Forelimb muscle (tissue), 1 donor: ENCODE measurements at places on chromosomes 16 and 17. TPM values are rescaled to one million over a fixed set of nuclear protein-coding genes. Genes with fewer than 3 reads are reported as not detected.

GRCh38 chr17:52027620-52028295 is 130.8 kb downstream of the CA10 start:
- DNase-seq: no peak

DNA sequence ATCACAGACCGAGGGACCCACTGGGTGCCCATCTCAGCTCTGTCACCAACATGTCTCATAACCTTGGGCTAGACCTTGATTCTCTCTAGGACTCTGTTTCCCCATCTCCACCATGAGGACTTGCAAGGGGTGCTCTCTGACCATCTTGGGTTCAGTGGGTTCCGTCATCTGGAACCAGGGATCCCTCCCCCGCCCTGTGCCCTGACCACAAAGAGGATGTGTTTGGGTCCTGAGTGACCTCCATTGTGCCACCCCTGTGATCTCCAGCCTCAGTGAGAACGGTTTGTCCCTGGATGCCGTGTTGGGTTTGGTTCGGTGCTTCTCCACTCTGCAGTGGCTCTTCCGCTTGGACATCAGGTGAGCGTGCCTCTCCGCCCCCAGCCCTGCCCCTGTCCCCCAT is 49.1 kb upstream of the CPNE2 start:
- no peak for DNase-seq

DNA sequence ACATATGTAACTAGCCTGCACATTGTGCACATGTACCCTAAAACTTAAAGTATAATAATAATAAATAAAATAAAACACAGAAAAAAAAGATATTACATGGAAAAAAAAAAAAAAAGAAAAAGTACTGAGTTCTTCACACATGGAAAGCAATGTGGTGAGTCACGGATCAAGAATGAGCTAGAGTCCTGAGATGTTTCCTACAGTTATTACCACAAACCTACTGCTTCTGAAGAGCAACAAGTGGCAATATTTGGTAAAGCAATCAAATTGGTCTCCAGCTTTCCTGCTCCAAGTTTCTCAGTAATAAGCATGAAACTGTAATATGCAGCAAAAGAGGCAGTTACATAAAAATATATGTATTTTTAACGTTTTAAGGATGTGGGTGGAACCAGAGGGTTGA is 223.3 kb upstream of the SALL1 start:
- no peak for DNase-seq

GRCh38 chr17:8964801-8965393 is 610 bp downstream of the PIK3R5 start:
- no peak for DNase-seq

DNA sequence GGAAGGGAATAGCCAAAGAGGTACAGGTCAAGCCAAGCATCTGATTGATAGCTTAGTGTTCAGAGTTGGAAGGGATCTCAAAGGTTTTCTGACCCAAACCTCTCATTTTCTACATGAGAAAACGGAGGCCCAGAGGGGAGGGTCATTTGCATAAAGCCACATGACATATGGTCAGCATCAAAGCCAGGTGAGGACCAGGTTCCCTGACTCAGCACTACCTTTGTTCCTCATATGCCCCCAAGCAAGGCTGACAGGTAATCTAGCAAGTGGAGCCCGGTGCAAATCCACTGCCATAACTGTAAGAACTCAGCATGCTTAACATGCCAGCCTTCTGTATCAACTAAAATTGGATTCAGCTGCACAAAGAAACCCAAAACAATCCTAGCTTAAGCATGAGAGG is 28.2 kb upstream of the CCL1 start:
- no peak for DNase-seq

GRCh38 chr16:57299719-57300386 is 15.4 kb upstream of the PLLP start:
- peak; percentile 93 for DNase-seq

GRCh38 chr16:17512636-17513220 is 42.0 kb upstream of the XYLT1 start:
- no peak for DNase-seq

DNA sequence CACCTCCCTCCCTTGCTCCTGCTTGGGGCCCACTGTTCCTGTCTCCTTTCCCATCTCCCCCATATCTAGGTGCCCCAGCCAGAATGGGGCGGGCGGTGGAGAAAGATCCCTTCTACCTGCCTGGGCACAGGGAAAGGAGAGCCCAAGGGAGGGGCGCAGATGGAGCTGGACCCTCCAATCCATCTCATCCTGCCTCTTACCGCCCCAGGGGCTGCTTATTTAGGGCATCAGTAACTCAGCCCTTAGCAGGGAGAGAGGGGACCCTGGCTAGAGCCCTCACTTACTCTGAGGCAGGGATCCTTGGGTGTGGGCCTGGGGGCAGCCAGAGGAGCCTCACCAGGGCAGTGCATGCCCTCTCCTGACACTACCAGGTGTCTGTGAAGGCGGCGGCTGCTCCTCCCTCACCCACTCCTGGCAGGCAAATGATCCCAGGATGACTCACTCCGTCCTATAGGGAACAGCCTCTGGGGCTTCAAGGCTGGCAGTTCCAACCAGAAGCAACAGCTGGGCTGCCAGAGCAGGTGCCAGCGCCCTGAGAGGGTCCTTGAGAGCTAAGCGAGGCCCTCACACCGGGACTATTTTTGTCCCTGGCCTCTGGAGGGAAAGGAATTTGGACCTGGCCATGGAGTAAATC is 16.3 kb upstream of the BCAR1 start:
- DNase-seq: no peak

DNA sequence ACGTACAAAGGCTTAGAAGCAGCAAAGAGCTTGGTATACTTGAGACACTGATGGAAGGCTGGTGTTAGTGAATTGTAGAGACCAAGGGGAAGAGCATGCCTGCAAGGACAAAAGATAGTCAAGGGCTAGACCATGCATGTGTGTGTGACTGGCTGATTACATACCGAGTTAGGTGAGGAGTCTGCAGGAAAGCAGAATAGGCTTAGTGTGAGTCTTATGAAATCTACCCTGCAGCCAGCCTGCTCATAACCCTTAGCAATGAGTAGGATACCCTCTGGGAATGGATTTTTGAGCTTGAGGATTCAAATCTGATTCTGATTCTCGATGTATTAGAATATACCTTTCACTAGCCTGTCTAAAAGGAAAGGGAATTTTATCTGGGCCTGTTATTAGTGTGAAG is 77.0 kb downstream of the TANGO6 start:
- no peak for DNase-seq

DNA sequence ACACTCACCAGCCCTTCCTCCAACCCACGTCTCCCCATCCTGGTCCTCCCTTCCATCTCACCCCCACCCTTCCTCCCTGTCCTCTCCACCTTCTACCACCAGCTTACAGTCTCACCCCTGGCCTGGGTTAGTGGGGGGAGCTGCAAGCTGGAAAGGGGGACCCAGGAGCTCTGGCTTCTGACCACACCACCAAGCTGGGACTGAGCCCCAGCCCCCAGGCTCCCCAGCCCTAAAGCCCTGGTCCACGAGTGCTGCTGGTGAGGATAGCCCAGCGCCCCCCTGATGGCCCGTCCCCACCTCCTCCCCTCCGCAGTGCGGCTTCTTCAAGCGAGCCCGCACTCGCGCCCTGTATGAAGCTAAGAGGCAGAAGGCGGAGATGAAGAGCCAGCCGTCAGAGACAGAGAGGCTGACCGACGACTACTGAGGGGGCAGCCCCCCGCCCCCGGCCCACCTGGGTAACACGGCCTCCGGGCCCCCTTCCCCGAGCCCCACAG is 7.2 kb upstream of the PDK2 start:
- DNase-seq: no peak

GLTPD2 gene
- 0.95 TPM for polyA plus RNA-seq

SLX4 gene
- polyA plus RNA-seq: 4.5 TPM

OR4D1 gene
- polyA plus RNA-seq: not detected

HAP1 gene
- polyA plus RNA-seq: 0.04 TPM

LGALS9B gene
- not detected for polyA plus RNA-seq

DRC3 gene
- polyA plus RNA-seq: 6.6 TPM

HSPB9 gene
- polyA plus RNA-seq: 0.25 TPM

KRT24 gene
- not detected for polyA plus RNA-seq
